Cardiac fibroblast (primary cell): ENCODE measurements at places on chromosomes 16 and 17.

DNA sequence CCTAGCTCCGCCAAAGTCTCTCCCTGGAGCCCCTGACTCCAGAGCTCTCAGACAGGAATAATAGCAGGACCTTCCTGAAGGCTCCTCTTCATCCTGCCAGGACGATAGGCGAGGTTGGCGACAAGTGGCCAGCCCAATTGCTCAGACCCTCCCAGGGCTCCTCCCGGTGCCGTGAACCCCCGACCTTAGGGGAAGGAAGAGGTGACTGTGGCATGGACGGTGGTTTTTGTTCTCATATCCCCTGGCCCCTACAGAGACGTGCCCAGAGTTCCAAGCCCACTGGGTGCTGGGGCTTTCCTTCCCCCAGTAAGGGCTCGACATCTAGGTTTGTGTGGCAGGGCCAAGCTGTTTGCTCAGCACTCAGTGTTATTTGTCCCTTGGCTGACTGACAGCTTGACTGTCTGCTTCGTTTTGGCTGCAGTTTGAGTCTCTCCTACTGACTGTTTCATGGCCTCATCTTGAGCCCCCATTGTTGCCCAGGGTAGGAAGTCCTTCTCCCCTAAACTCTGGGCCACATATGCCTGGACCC is 4.6 kb upstream of the ADCY7 start:
- no peak for DNase-seq

- no peak for DNase-seq
These were observed 142.1 kb downstream of the SHISA6 start for GRCh38 chr17:11383157-11383556.

GRCh38 chr16:80369138-80369958 is 171.4 kb upstream of the DYNLRB2 start:
- peak; percentile 58 for DNase-seq

GRCh38 chr17:44932096-44932786 is 15.3 kb downstream of the KIF18B start:
- DNase-seq: no peak

GRCh38 chr16:75248142-75248535 is 3.3 kb downstream of the BCAR1 start:
- no peak for DNase-seq

GRCh38 chr16:54204756-54205155 is 81.8 kb downstream of the IRX3 start:
- DNase-seq: no peak

GRCh38 chr17:14311981-14312380 is 11.1 kb downstream of the HS3ST3B1 start:
- DNase-seq: no peak

DNA sequence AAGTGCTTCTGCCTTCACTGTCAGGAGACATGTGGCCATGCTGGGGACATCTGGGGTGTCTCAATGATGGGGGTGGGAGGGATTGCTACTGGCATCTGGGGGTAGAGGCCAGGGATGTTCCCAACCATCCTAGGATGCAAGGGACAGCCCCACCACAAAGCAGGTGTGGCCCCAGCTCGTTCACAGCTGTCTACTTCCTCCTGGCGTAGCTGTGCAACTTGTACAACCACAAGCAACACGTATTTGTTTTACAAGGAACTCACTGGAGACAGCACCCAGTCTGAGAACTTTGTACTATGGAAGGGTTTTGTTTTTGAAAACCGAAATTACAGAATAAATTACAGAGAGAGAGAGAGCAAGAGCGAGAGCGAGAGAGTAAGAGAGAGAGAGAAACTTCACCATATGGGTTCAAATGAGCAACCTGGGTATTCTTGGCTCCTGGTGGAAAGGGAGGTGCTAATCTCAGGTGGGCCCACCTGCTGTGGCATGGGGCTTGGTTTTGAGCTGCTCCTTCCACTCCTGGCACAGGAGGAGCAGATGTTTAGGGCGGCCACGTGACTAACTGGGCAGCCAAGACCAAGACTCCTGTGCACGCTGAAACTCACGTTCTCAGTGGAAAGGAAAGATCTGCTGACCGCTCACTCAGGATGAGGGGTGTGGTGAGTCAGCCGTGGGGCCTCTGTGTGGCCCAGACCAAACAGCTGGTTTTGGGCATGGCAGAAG is 17.5 kb upstream of the TNFRSF13B start:
- DNase-seq: no peak

DNA sequence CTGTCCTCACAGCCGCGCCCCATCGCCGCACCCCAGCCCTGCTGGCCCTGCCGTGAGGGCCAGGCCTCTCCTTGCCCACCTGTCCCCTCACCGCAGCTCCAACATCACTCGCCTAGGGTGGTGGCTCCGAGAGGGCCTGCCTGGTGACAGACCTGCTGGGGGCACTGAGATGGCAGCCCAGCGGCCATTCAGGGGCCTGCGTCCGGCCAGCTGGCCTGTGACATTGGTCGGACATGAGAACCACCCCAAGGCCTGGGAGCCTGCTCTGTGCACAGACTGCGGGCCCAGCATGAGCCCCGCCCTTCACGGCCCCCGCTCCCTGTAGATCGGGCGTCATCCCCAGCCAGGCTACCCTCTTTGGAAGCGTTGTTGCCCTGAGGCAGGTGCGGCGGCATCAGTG is 11.8 kb downstream of the NME3 start:
- no peak for DNase-seq

- peak; percentile 38 for DNase-seq
These were observed 12.9 kb downstream of the SYCE1L start for GRCh38 chr16:77211880-77212740.

DNA sequence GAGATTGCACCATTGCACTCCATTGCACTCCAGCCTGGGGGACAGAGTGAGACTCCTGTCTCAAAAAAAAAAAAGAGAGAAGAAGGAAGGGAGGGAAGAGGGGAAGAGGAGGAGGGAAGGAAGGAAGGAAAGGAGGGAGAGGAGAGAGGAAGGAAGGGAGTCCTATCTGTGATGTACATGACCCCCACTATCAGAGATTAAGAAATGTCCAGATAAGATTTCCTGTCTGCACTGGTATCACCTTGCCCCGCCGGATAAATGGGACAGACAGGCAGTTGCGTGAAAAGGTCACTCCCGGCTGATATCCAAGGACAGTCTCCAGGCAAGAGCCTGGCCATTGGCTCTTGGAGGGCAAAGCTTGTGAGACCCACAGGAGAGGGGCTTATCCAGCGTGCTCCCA is 5.2 kb upstream of the ZFPM1 start:
- no peak for DNase-seq

DNA sequence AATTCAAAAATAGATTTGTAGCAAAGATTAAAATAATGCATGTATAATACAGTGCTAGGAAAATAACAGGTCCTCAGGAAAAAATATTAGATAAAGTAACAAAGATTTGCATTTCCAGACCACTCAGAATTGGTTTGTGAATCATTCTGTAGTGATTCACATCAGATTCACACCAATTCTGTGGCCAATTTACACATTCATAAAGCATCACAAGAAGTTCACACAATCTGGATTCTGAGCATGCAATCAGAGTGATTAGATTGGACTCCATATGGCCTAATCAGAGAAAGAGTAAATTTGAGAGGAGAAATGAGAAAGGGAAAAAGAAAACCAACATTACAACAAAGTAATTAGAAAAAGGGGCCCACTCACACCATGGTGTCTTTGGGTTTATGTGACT is 36.0 kb upstream of the SLC47A1 start:
- no peak for DNase-seq

DNA sequence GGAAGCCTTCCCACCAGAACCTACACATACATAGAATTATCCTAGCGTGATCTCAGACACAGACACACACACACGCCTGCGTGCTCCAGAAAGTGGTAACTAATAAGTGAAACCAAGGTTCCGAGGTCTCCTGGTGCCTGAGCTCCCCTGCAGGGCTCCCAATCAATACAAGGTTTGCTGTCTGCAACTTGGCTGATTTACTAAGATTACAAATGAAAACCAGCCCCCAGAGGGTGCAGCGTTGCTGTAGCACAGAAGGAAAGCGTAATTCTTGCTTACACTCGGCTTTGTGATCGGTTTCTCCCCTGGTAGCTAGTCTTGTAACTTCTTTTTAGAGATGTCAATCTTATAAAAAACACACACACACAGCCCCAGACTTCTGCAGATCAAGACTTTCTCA is 334.1 kb upstream of the XYLT1 start:
- no peak for DNase-seq

DNA sequence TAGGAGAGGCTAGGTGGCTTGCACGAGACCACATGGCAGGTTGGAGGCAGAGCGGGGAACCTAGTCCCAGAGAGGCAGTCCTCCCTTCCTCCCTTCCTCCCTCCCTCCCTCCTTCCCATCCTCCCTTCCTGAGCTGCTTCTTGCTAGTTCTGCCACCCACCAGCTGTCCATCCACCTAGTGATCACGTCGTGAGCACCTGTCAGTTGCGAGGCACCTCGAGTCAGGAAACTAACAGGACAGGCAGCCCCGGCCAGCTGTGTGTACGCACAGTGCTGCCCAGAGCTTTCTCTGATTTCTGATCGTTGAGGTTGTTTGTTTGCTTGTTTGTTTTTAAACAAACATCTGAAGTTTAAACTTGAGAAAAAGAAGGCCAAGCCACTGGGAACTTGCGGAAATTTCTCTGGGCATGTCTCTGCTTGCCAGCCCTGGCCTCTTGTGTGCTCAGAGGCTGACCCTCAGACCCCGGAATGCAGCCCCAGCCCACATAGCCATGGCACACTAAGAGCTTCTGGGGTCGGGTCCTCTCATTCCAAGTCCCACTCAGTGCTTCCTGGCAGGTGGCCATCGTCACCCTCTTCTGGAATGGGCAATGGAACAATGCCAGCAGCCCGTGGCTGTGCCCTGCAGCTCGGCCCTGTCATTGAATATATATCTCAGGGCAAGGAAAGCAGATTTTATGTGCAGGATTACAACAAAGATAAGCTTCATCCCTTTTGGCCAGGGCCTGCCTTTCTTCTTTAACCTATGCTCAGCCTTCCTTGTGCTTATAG is 174.0 kb downstream of the KATNIP start:
- no peak for DNase-seq

DNA sequence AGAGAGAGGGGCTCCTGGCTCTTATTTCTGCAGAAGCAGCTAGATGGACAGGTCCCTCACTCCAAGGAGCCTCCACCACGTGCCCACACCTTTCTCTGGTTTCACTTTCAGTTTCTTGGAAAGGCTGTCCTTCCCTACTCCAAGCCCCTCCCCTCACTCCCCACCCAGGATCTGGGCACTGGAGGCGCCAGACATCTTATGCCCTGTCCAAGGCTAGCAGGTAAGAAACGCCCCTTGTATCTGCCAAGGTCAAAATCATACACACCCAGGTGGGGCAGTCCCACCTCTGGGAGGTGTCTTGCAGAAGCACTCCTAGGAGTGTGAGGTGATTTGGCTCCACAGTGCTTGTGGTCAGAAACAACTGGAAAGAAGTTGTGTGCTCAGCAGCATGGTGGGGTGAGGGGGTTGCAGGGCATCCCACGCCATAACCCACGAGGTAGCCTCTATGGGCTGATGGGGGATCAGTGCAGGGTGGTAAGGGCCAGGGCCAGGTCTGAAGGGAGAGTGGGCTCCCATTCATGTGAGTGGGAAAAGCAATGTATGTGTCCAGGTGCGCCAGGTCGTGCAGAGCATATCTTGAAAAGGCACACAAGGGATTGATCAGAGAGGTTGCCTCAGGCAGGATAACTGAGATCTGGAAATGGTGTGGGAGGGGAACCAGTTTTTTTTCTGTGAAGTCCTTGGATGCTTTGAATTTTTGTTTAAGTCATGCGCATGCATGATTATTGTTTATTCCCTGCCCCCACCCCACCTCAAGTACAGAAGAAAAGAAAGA is 31.8 kb upstream of the PRM1 start:
- DNase-seq: peak; percentile 55

DNA sequence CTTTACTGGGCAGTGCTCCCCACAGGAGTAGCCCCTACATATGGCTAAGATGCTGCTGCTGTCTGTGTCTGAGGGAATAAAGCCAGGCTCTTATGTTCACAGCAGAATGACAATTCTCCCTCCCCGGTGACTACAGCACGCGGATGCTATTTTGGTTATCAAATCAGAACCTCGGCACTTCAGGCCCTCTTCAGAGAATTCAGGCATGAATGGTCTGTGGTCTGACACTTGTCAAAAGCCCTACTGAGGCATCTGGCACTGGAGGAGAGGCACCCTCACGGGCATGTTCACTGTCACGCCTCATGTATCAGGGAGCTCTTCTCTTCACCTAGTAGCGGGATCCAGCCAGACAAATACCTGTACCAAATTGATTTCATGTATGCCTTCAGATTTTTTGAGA is 30.4 kb downstream of the KIAA0513 start:
- DNase-seq: no peak

GRCh38 chr16:819336-820043 is 19.0 kb upstream of the GNG13 start:
- DNase-seq: no peak

DNA sequence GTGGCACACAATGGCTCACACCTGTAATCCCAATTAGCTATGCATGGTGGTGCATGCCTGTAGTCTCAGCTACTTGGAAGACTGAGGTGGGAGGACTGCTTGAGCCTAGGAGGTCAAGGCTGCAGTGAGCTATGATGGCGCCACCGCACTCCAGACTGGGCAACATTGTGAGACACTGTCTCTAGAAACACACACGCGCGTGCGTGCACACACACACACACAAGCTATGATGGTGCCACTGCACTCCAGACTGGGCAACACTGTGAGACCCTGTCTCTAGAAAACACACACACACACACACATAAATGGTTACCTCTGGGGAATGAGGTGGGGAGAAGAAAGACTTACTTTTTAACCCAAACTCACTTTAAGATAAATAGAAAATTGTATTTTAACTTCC is 16.4 kb downstream of the FBXL20 start:
- no peak for DNase-seq

GRCh38 chr17:67335245-67335835 is 31.0 kb downstream of the PSMD12 start:
- DNase-seq: no peak

GRCh38 chr16:53704445-53704813 is 473 bp downstream of the FTO start:
- DNase-seq: no peak

- DNase-seq: peak; percentile 22
These were observed 29.6 kb downstream of the NLK start for GRCh38 chr17:28071891-28072606.

- no peak for DNase-seq
These were observed 112.9 kb downstream of the SEC14L1 start for GRCh38 chr17:77253611-77254051.

- DNase-seq: peak; percentile 23
These were observed 25.9 kb downstream of the PIPOX start for GRCh38 chr17:29068818-29069217.

DNA sequence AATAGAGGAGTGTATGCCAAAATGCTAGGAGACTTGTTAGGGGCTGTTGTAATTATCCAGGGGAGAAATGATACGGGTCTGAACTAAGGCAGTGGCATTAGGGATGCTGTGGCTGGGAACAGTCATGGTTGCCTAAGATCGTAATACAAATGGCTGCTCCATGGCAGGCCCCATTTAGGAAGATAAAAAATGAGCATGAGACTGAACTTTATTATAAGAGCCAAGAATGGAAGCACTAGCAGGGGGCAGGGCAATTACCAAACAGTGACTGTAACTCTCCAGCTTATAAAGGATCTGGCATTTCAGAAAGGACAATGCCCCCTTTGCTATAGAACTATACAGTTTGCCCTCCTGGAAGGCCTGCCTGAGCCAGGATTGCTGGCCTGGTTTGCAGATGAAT is 503.3 kb upstream of the CDH5 start:
- DNase-seq: no peak
